ENCODE measurements at places on chromosomes 16 and 17.

GRCh38 chr17:14042411-14042810, 26.9 kb upstream of the COX10 start:
- DNase-seq, result peak; percentile 9

- no peak for DNase-seq
Observed at GRCh38 chr16:2596747-2597559, 59.1 kb downstream of the PDPK1 start.

DNA sequence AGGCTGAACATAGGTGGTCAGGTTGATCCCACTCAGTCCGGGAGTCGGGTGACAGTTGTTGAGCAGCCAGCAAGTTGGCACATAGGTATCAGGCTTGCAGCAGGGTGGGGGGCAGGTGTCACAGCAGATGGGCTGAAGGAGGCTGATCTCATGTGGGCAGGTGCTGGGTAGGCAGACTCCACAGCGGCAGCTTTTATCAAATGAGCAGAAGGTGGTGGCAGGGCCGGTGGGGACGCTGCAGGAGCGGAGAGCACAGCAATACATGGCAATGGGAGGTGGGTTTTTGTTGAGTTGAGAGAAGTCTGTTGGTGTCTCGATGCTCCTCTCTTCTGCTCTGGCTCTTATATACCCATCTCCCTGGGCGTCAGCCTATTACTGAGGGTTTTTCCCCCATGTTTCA, at the start of gene KRTAP3-1:
Gene KRTAP3-1 (minus strand): TSS at position 318 of the 400 bp plus-strand sequence. CDS start 54 bp downstream, at position 264.
- no peak for DNase-seq

- DNase-seq, result no peak
Observed at GRCh38 chr16:59212492-59213024, 478.4 kb upstream of the GOT2 start.

- DNase-seq, result peak; percentile 90
Observed at GRCh38 chr16:3305109-3306068, at the start of the genes TIGD7 and ZNF75A. Gene TIGD7 (minus strand): TSS chr16:3305430. CDS start chr16:3300614, 4,816 bp downstream. Gene ZNF75A (plus strand): TSS chr16:3305497. CDS start chr16:3308429, 2,932 bp downstream.

- DNase-seq, result no peak
Observed at GRCh38 chr17:69864462-69864861, 210.6 kb upstream of the KCNJ16 start.

GRCh38 chr16:74982256-74982655, 2.7 kb downstream of the WDR59 start:
- DNase-seq, result no peak

DNA sequence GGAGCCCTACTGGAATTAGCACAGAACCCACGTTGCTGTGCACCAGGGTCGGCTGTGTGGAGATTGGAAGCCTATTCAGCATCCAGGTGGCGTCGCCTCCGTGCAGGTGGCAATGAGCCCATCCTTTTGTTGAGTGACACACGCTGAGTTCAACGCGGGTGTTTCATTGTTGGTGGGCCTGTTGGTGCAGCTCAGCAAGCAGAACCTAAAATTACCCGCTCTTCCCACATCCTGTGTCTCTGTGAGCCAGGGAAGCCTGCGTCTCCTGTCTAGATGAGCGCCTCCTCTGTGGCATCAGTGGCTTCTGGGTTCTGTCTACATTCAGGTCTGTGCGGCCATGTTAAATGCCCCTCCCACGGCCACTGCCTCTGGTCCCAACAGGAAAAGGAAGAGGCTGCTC, 14.5 kb downstream of the CD2BP2 start:
- DNase-seq, result no peak

- DNase-seq, result no peak
Observed at GRCh38 chr17:60391471-60392041, 377 bp downstream of the USP32 start.

GRCh38 chr17:77782611-77783010, 175.9 kb upstream of the TNRC6C start:
- DNase-seq, result no peak

GRCh38 chr16:3036726-3037315, at the start of gene BICDL2:
Gene BICDL2 (minus strand): TSS chr16:3036944. CDS start chr16:3035496, 1,448 bp downstream.
- DNase-seq, result no peak

DNA sequence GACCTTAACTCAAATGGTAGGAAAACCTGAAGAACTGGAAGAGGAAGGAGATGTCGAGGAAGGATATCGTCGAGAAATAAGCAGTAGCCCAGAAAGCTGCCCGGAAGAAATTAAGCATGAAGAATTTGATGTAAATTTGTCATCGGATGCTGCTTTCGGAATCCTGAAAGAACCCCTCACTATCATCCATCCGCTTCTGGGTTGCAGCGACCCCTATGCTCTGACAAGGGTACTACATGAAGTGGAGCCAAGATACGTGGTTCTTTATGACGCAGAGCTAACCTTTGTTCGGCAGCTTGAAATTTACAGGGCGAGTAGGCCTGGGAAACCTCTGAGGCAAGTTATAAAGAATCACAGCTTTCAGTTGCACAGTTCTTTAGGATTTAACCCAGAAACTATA, 15.5 kb downstream of the ERCC4 start:
- peak; percentile 22 for DNase-seq

- DNase-seq, result no peak
Observed at GRCh38 chr16:57424583-57424982, 20.0 kb downstream of the CCL17 start.

DNA sequence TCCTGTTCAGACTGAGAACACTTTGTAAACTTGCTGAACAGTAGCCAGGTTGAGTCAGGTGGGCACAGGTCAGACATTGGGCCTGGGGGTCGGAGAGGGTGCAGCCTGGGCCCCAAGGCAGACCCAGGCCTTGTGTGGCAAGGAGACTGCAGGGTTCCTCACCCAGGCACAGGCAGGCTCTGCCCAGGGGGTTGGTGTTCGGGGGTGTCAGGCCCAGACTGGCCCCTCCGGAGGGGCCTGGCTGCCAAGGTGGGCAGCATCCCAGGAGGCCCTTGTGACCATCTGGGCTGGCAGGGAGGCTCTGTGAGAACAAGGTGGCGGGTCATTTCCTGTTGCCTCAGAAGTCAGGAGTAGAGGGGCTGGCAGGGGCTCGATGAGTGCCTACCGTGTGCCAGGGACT, 585 bp upstream of the MYO15A start:
- DNase-seq, result no peak

DNA sequence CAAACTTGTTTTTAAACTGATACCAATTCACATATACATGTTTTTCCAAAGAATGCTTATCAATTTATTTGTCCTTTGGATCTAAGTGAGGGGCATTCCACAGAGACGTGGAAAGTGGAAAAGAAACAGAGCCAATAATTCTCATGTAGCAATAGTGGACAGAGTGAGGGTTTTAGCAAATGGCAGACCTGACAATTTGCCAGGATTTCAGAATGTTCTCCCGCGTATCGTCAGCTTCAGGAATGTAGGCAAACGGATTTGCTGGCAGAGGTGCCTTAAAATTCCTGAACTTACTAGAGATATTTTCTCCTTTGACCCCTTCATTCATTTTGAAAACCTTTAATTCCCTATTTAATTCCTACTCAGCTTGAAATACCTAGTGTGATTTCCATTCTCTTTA, 193.4 kb upstream of the CPHXL start:
- no peak for DNase-seq

DNA sequence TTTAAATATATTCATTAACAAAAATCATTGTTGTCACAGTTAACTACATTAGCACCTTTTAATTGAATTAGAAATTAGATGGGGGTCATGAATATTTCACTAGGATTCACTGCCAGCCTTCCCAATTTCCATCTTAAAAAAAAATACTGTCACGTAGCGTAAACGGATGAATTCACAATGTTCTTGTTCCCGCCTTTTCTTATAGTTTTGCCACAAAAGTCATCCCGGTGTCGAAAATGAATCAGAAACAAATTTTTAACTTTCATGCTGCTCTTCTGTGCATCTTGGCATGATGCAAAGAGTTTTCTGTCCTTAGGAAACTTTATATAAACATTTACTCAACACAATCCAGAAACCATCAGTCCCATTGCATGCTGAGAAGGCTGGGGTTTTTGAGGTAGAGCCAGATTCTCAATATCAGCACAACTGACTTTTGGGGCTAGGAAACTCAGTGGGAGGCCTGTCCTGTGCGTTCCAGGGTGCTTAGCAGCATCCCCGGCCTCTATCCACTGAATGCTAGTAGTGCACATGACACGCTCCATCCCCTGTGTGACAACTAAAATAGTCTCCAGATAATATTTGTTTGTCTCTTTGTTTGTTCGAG, 252.9 kb upstream of the XYLT1 start:
- no peak for DNase-seq

- DNase-seq, result no peak
Observed at GRCh38 chr17:77359236-77359635, 218.5 kb downstream of the SEC14L1 start.

GRCh38 chr17:70144260-70144846, 25.0 kb upstream of the KCNJ2 start:
- no peak for DNase-seq

DNA sequence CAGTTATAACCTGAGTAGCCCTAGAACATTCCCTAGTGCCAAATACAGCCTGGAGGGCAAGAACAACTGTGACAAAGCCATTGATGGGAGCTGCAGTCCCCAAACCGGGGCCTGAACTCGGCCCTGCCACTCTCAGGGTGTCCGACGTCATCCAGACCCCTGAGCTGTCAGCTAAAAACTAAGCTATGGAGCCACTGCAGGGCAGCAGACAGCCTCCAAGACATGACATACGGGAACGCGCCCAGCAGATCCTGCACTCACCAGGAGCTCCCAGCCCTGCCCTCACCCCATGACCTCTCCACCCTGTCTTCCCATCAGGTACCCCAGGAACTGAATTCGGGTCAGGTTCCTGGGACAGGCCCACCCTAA, 28.4 kb downstream of the KDM8 start:
- DNase-seq, result no peak

DNA sequence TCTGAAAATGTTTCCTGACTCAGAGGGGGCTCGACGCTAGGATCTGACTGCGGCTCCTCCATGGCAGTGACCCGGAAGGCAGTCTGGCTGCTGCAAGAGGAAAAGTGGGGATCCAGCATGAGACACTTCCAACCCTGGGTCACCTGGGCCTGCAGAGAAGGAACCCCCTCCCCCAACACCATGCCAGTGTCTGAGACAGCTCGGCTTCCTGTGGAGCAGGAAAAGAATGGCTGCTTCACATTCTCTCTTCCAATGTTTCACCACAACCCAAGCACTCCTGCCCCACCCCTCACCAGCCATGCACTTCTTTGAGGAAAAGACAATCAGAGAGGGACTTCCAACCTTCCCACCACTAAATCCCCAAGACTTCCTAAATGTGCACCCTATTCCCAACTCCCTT, 10.8 kb downstream of the TP53 start:
- DNase-seq, result no peak

- DNase-seq, result no peak
Observed at GRCh38 chr17:59193336-59193862, 16.4 kb upstream of the SMG8 start.

All from activated T-cell treated with anti-CD3 and anti-CD28 coated beads, Interleukin-2, amount 50 U/mL, for 72 hours (primary cell).